ENCODE measurements at places on chromosomes 5 and 9. TPM values are rescaled to one million over a fixed set of nuclear protein-coding genes. Genes with fewer than 3 reads are reported as not detected.

GRCh38 chr9:72188232-72188631 is 39.0 kb downstream of the GDA start:
- H3K4me1 ChIP-seq, result no peaks in the 10 kb centered on the region
- no peak overlapping the region for H3K27ac ChIP-seq
- H3K4me3 ChIP-seq, result no peak overlapping the region

The DBH gene
- total RNA-seq, result 12.0 TPM

DNA sequence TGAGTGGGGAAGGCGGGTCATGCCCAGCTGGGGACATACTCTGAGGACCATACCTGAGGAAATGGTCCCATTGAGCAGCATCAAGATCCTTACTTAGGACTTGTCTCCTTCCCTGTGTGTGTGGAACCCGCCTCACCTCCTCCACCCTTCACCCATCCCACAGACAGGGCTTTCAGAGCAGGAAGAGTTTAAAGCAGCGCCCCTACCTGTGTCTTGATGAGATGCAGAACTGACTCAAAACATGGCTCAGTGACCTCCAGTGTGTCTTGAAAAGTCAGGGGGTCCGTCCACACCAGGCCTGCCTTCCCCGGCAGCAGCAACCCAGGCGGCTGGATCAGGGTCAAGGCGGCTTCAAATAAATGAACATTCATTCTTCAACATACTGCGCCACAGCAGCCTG is 38.4 kb downstream of the PLAC8L1 start:
- no peak overlapping the region for H3K27ac ChIP-seq
- no peaks in the 10 kb centered on the region for H3K4me1 ChIP-seq
- no peak overlapping the region for H3K4me3 ChIP-seq
- no peak for DNase-seq
- H3K36me3 ChIP-seq, result no peaks in the 10 kb centered on the region

- no peaks in the 10 kb centered on the region for H3K27me3 ChIP-seq
- no peak overlapping the region for H3K27ac ChIP-seq
- DNase-seq, result peak; percentile 4
- no peak overlapping the region for H3K4me3 ChIP-seq
- no peaks in the 10 kb centered on the region for H3K36me3 ChIP-seq
Measured at GRCh38 chr5:174559141-174559540, 165.2 kb upstream of the MSX2 start.

DNA sequence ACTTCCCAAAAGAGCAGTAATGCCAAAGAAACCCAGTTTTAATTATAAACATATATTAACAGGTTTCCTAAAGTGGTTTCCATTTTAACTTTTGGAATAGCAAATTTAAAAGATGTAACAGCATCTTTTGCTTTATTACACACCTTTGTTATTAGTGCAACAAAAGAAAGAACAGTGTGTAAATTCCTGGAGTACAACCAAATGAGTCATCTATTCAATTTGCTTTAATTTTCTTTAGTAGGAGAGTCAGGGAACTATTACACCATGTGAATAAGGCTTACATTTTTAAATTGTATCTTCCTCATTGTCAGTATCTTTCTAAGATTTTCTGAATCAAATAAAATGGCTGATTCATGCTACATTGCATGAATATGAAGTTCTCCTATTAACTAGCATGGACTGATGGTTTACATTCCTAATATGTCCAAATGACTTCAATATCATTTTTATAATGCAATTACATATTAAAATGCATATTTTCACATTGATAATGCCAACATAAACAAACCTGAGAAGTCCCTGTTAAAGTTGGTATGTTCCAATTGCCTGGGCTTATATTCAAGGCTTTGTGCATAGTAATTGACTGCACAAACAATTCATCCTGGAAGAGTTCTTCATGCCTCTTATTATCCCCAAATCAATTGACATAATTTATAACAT is 22.5 kb downstream of the EDIL3 start:
- H3K27me3 ChIP-seq, result no peaks in the 10 kb centered on the region
- H3K36me3 ChIP-seq, result no peaks in the 10 kb centered on the region
- DNase-seq, result no peak
- H3K4me3 ChIP-seq, result no peak overlapping the region
- H3K4me1 ChIP-seq, result no peaks in the 10 kb centered on the region

Measured in vagina (tissue), 2 donors.